Stimulated activated CD4-positive, alpha-beta T cell treated with anti-CD3 and anti-CD28 coated beads, Interleukin-4, amount 100 ng/mL, for 24 hours (primary cell): ENCODE measurements at places on chromosomes 3 and 15.

DNA sequence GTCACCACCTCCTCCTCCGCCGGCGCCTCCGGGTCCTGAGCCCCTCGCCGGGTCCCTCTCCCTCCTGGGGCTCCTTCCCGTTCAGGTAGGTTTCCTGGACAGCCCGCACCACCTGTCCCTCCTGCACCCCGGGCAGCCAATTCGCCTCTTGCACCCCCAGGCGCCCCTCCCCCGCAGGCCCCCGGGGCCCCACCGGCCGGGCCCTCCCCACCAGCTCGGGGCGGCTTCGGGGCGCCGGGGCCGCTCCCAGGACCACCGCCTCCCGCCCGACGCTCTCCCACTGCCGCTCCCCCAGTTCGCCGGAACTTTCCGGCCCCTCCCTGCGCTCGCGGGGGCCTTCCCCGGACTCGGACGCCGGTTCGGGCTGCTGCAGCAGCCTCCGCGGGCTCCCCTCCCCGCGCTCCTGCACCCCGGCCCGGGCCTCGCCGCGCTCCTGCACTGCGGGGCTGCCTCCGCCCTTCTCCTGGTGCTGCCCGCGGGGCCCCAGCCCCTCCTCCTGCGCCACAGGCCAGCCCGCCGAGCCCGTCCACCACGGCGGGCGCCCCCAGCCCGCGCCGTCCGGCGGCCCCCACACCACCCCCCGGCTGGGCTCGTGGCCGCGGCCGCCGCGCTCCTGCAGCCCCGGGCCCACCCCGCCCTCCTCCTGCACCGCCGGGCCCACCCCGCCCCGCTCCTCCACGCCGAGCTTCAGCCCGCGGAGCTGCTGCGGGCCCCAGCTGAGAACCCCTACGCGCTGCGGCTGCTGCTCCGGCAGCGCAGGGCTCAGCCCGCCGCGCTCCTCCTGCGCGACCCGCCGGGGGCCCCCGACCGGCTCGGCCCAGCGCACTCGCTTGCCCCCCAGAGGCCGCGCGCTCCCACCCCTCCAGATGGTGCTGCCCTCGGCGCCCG, 587 bp upstream of the TNK2 start:
- DNase-seq: peak; percentile 27

- DNase-seq: no peak
These were observed 64.4 kb downstream of the SLC9A9 start for GRCh38 chr3:143783851-143784370.

- no peak for DNase-seq
These were observed 57.3 kb downstream of the DIPK2A start for GRCh38 chr3:144028798-144029411.

DNA sequence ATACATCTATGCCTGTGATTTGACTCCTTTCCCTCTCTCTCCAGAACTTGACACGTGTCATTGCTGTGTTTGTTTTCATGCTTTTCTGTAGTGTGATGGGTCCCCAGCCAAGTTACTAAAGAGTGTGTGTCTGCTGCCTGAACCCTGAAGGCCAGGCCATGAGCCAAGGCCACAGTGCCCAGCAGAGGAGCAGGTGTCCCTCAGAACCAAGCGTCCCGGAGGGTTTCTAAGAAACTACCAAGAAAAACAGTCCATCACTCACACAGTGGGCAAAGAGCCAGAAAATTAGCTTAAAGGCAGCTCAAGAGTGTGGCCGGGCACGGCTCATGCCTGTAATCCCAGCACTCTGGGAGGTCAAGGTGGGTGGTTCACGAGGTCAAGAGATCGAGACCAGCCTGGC, 35.2 kb downstream of the FBXO45 start:
- no peak for DNase-seq

- DNase-seq: no peak
These were observed 181.9 kb downstream of the EPHB1 start for GRCh38 chr3:134976948-134977347.

DNA sequence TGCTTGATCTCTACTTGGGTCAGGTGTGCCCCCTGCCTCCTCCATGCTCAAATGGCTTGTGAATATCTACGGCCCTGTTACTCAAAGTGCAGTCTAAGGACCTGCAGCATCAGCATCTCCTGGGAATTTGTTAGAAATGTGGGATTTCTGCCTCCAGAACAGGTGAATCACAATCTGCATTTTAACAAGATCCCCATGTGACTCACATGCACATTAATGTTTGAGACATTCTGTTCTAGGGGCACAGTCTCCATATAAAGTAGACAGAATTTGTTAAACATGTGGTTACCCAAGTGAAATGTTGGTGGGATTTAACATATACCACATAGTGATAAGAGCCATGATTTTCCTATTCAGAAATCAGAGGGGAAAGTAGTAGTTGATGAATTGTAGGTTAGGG, 256.2 kb downstream of the NR1D2 start:
- DNase-seq: no peak
